ENCODE measurements at places on chromosomes 12 and 14.

GRCh38 chr12:14408208-14408607 is 42.7 kb downstream of the ATF7IP start:
- no peak for DNase-seq

DNA sequence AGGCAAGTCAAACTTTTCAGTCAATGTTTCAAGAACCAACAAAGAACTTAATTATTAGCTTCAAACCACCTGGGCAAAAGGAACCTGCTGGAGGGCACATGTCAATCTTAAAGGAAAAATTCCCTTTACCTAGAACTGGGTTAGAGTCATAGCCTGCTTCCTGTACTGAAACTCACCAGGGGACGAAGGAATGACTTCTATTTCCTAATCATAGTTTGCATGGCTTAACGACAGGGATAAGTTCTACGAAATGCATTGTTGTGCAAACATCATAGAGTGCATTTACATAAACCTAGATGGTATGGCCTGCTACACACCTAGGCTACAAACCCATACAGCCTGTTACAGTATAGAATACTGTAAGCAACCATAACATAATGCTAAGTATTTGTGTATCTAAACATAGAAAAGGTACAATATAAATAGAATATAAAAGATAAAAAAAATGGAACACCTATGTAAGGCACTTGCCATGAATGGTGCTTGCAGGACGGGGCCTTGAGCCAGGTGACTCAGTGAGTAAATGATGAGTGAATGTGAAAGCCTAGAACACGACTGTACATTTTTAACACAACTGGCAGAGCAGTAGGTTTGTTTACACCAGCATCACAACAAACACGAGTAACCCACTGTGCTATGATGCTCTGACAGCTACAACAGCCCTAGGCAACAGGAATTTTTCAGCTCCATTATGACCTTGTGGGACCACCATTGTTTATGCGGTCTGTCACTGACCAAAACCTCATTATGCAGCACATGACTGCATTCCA is 234.9 kb upstream of the CAND1 start:
- DNase-seq = peak; percentile 38

- DNase-seq = no peak
Measured at GRCh38 chr14:54805070-54805444, 97.6 kb downstream of the GCH1 start.

- no peak for DNase-seq
Measured at GRCh38 chr12:22851532-22851931, 226.6 kb downstream of the ETNK1 start.
